SHP77 treated with DMSO at 0.1 percent for 48 hours (cell line): ENCODE measurements at places on chromosomes 1 and 21.

DNA sequence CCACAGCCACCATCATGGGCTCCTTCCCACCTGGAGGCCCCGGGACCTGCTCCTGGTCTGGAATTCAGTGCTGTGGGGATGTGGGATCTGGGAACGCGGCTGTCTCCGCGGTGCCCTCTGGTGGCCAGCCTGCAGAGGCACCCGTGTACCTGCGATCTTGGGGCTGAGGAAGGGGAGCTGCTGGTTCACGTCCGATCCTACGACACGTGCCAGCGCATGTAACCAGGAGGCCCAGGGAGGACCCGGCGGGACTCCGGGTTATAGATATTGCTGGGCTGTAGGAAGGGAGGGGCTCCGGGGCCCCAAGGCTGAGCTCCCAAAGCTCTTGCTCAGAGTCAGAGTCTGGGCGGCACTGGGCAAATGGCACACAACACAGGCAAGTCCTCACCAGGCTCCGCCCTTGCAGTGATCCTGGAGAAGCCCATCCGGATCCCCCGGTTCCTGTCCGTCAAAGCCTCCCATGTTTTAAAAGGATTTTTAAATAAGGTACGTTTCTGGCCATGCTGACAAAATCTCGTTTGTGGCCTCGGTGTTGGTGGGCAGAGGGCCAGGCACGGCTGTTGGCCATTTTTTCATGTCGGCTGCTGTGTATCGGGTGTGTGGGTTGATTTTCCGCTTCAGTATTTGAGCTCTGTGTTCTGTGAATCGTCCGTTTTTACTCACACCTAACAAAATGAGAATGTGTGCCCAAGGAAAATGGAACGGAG is 20.1 kb downstream of the FAAP20 start:
- peak; percentile 20 for DNase-seq

DNA sequence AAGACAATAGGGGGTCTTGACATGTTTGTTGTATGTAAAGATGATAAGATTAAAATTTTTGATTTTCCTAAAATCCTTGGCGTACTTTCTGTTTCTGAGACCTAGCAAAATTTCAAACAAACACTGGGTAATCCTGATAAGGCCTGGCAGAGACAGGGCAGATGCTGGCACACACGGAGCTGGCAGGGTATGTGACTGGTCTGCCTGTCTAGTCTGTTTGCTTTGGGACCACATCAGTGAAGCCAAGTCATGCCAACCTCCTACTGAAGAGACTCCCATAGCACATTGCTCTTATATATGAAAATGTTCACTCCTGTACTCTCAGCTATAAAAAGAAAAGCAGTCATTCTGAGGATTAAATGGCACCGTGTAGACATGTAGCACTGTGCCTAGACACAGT is 14.1 kb downstream of the TOR3A start:
- DNase-seq: no peak

GRCh38 chr1:228770779-228771223 is 35.5 kb downstream of the RHOU start:
- DNase-seq: no peak

DNA sequence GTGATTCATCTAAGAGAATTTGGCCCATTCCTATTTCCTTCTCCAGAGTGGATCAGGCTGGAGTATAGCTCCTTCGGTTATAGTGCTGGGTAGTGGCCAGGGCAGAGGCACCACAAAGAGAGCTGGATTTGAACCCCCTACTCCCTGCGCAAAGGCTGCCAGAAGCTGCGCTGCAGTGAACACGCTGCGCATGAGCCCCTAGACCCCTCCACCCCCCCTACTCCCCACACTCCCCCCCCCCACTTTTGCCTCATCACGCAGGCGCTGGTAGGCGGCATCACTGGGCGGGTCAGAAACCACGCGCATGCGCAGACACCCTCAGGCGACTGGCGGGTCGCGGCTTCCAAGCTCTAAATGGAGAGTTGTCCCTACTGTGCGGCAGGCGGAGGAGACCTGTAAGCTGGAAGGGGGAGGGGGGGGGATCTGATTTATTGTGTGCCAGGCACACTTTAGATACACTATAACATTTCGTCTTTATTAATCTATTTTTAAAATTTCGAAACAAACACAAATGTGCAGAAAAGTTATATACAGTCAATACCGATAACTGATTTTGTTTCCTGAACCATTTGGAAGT is 38.7 kb upstream of the HMGN1 start:
- DNase-seq: peak; percentile 70

DNA sequence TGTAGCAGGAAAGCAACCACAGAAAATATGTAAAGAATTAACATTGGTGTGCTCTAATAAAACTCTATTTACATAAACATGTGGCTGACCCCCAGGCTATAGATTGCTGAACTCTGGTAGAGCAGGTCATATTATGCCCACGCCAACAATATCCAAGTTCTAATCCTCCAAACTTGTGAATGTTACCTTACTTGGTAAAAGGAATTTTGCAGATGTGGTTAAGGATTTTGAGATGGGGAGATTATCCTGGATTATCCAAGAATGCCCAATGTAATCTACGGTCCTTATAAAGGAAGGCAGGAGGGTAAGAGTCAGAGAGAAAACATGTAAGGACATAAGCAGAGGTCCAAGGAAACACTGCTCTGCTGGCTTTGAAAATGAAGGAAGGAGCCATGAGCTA is 201.0 kb downstream of the USH2A start:
- no peak for DNase-seq

- no peak for DNase-seq
Observed at GRCh38 chr21:18318156-18318555, 73.5 kb downstream of the CHODL start.

DNA sequence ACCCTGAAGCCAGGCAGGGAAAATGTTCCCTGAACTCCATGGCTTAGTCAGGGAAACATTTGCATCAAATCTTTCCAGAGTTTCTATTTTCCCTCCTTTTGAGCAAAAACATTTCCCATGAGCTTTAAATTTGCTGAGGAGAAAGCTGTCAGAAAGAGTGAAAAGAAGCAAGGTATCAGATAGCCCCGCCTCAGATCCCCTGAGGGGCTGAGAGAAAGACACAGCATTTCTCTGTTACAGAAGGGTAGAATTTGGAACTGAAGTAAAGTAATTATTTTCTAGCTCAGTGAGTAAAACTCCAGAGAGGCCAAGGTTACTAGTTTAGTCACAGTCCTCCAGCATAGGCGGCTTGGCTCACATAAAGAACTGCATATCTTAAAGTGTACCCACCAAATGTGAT is 10.6 kb downstream of the FMO1 start:
- no peak for DNase-seq

DNA sequence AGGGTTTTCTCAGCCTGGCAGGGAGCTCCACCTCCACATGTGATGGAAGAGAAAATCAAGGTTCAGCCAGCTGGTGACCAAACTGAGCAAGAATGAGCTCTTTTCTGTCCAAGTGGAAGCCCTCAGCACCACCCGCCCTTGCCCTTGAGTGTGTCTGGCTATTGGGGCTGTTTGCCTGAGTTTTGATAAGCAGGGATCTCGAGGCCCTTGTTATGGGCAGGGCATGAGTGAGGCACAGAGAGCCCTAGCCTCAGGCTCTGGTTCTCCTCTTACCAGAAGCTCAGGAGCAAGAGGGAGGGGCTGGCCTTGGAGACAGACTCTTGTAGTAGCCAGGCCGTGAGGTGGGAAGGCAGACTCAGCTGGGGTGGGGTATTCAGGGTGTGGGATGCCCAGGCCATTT is 37.5 kb upstream of the ARF1 start:
- DNase-seq: no peak

DNA sequence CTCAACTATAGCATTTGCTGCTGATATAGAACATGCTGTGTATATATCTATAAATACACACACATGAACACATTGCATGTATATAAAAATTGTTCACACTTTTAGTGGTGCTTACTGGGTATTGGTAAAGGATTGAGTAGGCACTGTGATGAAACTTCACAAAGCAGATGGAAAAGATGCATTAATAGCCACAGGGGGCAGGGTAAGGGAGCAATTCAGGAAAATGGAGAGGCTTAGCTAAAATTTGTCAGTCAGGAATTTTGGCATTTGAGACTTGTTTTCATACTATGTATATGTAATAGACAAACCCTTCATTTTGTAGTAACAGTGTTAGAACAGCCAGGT is 633 bp upstream of the PPFIA4 start:
- DNase-seq: no peak

GRCh38 chr1:235739631-235740030 is 90.0 kb upstream of the GNG4 start:
- no peak for DNase-seq

- DNase-seq: no peak
Observed at GRCh38 chr1:3586986-3587759, 24.1 kb downstream of the MEGF6 start.

DNA sequence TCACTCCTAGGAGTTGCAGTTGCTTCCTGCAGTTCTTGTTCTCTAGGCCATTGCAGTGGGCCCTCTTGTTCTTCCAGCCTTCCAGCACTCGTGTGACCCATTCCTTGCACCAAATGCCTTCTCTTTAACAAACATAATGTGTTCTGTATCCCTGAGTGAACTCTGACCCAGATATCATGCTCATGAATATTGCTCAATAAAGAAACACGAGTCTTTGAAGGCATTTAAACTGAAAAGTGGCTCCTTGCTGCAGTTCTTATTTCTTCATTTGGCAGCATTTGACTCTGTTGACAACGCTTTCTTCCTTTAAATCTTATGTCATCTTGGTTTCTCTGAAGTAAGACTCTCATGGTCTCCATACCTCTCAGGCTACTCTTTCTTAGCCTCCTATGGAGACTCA is 100.7 kb upstream of the PDE4B start:
- no peak for DNase-seq

- DNase-seq: no peak
Observed at GRCh38 chr21:45330075-45330781, 42.5 kb upstream of the POFUT2 start.

DNA sequence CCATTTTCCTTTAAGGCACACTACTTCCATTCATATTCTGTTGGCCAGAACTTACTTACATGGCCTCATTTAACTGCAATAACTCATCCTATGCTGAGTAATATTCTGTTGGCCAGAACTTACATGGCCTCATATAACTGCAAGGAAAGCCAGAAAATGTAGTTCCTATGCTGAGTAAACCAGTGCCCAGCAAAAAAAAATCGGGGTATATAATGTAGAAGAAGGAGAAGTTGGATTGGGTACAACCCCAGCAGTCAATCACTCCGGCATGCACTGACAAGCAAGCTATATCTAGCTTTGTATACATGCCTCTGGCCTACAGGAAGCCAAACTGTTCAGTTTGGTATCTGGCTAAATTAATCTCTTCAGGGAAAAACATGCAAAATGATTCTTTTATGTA is 39.4 kb upstream of the PPIH start:
- no peak for DNase-seq

- no peak for DNase-seq
Observed at GRCh38 chr1:116365857-116366256, 7.2 kb upstream of the ATP1A1 start.

DNA sequence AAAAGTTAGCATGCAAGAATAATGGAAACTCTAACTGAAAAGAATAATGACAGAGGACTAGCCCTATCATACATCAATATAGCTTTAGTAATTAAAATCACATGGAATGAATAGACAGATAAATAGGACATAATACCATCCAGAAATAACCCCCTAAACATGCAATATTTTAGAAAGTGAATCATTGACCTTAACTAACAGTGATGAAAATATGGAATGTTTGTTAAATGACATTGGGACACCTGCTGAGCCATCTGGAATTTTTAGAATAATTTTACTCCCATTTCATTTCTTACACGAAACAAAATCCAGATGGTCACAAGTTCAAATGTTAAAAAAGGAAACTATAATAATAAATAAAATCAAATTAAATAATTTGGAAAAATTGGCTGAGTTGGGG is 53.1 kb upstream of the FMO3 start:
- DNase-seq: no peak

DNA sequence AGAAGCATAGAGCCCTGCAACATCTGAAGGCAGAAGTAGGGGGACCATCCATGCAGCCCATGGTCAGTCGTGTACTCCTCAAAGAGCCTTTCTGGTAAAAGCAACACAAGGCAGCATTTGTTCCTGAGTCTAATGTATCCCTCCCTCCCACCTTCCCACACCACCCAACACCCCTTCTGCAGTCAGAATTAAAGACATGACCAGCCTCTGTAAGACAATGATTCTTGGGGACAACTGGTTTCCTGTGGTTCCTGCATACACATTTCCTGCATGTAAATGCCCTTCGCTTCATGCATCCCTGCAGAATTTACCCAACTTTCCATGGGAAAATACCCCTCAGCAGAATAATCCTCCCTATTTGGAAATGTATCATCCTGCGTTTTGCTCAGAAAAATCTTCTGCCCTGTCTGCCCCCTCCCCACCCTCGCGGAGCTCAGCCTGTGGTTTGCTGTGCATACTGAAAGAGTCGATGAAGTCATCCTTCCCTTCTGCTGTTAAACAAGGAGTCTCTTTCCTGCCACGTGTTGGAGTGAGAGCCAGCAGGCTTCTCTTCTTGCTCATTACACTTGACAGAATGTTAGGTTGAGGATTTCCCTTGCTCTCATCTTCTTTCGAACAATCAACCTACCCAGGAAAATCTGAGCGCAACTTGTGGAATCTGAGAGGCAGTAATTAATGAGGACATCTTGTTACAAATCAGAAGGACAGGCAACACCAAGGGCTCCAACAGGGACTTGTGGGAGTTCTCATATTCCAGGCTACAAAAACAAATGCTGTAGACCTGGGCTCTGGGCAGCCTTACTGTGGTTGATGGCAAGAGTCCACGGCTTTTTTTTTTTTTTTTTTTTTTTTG is 4.7 kb downstream of the TNN start:
- no peak for DNase-seq

GRCh38 chr1:53278298-53278725 is 40.0 kb upstream of the MAGOH start:
- no peak for DNase-seq

DNA sequence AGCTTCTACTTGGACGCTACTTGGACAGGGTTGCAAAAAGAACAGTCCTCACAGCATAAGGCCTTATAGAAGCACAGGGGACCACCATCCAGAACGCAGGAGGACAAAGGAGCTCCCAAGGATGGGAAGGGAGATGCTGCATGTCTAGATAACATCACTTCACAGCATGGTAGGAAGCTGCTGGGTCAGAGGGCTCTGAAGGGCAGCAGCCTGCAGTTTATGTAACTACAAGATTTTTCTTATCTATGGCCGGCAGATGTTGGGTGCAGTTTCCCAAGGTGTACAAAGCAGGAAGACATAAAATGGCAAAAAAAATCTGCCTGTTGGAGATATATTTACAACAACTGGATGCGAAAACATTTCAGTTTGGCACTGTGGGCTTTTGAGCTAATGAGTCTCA is 45.3 kb upstream of the SLC5A9 start:
- DNase-seq: no peak

- DNase-seq: no peak
Observed at GRCh38 chr1:12397462-12398450, 167.9 kb downstream of the VPS13D start.

GRCh38 chr21:36522219-36522808 is 42.4 kb upstream of the CLDN14 start:
- DNase-seq: no peak
